ENCODE measurements at places on chromosomes 2 and 18.

DNA sequence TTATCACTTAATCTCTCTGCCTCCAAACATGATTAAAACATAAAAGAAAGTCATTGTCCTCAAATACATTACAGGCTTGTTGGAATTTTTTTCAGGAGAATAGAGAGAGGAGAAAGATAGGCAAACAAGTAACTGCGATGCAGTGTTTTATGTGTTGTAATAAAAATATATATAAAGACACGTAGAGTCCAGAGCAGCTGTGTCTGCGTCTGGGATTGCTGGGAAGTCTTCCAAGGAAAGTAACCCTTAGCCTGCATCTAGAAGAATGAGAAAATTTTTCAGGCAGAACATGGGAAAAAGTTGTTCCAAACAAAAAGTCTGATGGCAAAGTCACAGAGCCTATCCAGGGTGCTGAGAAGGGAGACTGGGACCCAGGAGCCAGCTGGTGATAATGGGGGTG lies 91.8 kb upstream of the ST6GAL2 start:
- DNase-seq = no peak

DNA sequence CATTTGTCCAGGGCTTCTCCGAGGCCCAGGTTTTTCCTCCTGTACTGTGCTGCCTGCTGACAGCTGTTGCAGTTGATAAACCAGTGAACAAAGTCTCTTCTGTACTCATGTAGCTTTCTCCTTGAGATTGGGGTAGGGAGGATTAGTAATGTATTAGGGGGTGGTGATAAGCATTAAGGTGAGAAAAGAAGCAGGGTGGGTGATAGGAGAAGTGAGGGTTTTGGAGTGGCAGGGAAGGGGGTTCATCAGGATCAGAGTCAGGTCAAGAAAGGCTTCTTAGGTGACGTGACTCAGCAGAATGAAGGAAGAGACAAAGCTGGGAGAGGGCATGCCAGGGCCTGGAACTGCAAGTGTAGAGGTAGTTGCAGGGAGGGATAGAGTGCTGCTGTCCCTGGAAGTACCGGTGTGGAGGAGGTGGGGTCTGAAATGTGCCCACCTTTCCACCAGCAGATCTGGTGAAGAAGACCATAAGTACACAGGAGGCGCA lies 48.7 kb downstream of the PKP4 start:
- no peak for DNase-seq

GRCh38 chr2:10216677-10217488 lies 85.8 kb upstream of the HPCAL1 start:
- DNase-seq = no peak

DNA sequence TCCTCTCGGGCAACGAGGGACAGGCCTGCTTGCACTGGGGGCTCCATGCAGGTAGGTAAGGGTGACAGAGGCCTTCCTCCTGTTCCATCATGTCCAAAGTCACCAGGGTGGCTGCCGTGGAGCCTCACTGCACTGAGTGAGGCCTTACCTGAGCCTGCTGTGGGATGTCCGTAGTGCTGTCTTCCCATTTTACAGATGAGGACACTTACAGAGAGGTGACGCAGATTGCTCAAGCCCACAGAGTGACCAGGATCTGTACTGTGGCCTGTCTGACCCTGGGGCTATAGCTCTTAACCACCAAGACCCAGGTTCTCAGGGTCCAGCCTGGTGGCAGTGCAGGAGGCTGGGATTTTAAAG lies 5.4 kb downstream of the ATOH8 start:
- DNase-seq = no peak

- DNase-seq = no peak
These were observed 206.0 kb downstream of the AGPS start for GRCh38 chr2:177598326-177599138.

DNA sequence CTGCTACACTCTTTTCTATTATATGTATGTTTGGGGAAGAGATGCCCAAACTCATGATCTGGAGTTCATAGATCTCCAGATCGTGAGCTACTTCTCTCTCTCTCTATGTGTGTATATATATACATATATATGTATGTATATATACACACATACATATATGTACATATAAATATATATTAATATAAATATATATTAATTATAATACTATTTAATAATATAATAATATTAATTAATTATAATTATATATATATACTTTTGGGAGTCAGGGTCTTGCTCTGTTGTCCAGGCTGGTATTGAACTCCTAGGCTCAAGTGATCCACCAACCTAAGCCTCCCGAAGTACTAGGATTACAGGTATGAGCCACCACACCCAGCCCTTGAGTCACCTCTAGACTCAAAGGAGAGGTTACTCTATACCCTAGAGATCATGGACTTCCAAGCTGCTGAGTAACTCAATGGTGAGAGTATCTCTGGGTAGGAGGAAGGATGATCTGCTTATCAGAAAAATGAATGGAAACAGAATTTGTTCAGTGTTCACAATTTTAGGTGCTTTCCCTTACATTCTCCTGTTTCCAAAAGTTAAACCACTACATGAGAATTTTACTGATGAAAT lies 463.5 kb upstream of the TRIB2 start:
- no peak for DNase-seq

DNA sequence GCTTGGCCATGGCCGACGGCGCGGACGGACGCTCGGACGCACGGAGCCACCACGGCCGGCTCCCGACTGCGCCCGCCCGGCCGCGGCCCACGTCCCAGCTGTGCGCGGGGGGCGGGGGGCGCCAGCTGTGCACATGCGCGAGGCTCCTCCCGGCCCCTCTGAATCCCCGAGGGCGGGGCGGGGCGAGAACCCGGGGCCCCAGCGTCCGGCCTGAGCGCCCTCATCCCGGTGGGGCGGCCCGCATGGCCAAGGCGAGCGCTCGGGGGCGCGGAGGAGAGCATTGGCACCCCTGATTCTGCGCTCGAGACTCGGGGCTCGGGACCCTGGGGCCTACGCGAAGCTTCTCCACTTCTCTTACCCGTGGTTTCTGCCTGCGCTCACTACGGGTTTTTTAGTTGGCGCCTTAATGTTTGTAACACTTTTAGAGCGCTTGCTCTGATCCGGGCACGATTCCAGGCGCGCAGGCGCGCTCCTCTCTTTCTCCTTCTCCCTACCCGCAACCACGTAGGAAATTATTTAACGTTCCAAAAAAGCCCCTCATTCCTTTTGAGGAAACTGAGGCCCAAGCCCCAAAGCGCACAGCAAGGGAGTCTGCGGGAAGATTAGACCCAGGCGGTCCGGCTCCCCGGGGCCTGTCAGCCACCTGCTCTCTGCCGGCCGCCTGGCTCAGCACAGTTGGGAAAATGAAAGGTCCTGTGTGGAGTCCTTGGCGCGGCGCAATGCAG lies at the start of gene PXDN:
Gene PXDN, minus strand, starts transcription at position 70 of the 725 bp plus-strand sequence. Its CDS starts 60 bp downstream, at position 10.
- peak; percentile 74 for DNase-seq

- DNase-seq = no peak
These were observed 51.4 kb downstream of the TRAPPC12 start for GRCh38 chr2:3430740-3431490.

- no peak for DNase-seq
These were observed 303.8 kb downstream of the FSIP2 start for GRCh38 chr2:186042207-186043028.

DNA sequence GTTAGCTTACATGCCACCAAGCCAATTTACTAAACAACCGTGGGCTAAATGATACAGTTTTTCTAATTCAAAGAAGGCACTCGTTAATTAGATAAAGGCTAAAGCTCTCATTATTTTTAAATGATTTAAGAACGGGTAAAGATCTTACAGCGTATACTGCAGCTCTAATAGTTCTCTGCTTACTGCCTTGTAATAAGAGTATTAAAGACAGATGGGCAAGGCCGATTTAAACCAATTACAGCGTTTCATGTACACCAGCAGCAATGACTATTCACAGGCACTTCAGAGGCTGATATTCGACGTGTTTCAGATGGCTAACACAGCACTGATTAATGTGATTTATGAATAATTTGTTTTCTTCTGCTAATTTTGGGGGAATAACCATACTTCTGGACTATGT lies 259.3 kb downstream of the ZNF407 start:
- no peak for DNase-seq
